ENCODE measurements at places on chromosomes 3 and 15.

DNA sequence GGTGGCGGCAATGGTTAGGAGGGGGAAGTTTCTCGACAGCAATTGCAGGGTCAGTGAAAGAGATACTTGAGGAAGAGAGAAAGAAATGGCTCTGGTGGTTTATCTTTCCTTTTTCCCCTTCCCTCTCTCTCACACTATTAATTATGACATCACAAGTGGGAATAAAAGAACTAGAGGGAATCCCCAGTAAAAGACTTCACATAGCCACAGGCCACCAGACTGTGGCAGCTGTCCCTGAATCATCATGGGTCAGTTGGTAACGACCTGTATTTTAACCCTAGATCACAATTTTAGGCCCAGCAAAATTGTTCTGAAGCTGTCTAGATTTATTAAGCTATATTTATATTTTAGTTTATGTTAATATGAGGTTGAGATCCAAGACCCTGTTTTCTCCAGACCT, 40.3 kb downstream of the MBNL1 start:
- no peak for DNase-seq

GRCh38 chr3:126149256-126149902, 31.0 kb downstream of the ALDH1L1 start:
- no peak for DNase-seq

GRCh38 chr3:25037049-25037547, 391.0 kb upstream of the RARB start:
- no peak for DNase-seq

DNA sequence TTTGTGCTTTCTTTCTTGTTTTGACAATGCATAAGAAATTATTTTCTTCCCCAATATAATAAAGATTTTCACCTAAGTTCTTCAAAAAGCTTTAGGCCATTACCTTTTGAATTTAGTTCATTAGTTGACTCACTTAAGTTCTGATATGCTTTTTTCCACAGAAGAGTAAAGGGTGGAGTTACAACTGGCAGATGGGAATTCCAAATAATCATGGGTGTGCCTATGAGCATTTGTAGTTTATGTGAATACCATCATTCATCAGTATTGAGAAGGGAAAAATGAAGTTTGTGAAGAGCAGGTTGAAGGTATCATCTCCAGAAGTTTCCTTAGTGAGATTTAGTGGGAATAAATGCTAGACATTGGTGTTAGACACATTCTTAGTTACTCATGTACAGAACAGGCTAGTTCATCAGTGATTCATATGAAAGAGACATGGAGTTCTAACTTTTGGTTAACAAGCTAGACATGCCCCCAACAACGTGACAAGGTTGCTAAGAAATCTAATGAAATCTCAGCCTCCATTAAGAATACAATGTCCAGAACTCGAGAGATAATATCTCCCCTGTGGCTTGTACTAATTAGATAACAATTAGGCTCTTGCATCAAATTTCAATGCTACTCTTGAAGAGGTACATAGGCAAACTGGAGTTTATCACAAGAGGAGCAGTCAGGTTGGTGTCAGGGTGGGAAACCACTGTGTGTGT, 16.9 kb upstream of the ALCAM start:
- no peak for DNase-seq

DNA sequence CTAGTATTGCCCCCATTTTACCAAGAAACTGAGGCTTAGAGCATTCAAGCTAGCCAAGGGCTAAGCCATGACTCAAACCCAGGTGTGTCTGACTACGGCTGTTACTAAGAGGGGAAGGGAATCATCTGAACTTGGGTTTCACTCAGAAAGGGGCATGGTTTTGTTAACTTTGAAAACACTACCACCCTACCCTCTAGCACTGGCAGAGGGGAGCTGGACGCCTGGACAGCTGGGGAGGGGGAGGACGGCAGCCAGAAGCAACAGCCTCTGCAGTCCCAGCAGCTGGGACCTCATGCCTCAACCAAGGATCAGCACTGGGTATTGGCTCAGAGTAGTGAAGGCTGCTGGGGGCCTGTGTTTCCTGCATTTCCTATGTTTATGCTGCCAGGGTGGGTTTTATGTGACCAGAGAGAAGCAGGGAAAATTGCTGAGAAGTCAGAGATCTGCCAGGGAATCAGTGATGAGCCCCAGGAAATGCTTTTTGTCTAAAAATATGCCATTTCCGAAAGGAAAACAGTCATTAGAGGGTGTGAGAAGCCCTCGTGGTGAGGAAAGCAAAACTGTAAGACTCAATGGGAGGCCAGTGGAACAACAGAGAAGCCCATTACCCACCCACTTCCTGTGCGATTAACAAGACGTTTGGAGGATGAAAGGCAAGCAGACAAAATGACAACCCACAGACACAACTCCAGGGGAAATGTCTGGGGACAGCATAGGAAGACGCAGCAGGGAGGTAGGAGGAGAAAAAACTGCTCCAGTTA, 41.2 kb downstream of the LIPC start:
- peak; percentile 17 for DNase-seq

GRCh38 chr3:121855555-121855954, 20.5 kb downstream of the EAF2 start:
- DNase-seq, result no peak

- DNase-seq, result no peak
These were observed 26.8 kb upstream of the CPNE9 start for GRCh38 chr3:9676785-9677184.
